ENCODE measurements at places on chromosomes 1 and 21. TPM values are rescaled to one million over a fixed set of nuclear protein-coding genes. Genes with fewer than 3 reads are reported as not detected.

DNA sequence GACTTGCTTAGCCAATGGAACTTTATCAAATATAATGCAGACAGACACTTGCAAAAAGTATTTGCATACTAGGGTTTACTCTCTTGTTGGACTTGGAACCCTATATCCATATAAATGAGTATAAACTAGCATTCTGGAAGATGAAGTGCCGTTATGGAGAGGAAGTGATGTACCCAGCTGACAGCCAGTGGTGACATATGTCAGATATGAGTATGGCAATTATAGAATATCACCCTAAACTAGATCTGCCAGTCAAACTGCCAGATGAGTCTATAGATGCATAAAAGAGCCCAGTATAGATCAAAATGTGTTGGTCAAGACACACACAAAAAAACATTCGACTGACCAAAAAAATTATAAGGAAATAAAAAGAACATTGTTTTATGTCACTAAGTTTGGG lies 739.3 kb downstream of the PLA2G4A start:
- DNase-seq = no peak

DNA sequence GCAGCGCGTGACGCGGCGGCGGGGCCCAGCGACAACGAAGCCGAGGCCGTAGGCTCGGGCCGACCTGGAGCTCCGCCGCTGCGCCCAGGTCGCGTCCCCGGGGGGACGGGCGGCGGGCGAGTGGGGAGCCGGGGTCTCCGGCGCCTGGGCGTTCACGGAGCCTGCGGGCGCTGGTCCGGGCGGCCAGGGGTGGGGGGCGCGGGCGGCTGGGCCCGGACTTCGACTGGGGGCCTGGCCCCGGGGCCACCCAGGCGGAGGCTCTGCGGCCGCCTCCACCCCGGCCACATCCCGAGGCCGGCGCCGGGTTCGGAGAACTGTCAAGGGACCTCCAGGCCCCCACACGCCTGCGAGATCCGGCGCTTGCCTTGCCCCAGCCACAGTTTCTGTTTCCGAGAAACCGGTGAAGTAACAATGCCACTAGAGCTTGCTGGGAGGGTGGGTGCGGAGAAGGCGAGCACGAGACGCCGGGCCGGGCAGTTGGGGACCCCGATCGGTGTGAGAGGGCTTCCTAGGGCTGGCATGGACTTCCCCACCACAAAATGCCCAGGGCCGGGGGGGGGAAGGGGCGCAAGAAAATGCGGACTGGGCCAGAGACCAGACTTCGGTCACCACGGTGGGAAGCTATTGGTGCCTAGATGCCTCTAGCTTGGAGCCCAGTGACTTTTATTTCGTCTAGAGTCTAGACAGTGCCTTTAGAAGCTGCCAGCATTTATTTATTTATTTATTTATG lies 501 bp downstream of the FBXO6 start:
- DNase-seq = peak; percentile 63

- DNase-seq = no peak
Observed at GRCh38 chr21:26969971-26970725, 3.3 kb upstream of the ADAMTS5 start.

DNA sequence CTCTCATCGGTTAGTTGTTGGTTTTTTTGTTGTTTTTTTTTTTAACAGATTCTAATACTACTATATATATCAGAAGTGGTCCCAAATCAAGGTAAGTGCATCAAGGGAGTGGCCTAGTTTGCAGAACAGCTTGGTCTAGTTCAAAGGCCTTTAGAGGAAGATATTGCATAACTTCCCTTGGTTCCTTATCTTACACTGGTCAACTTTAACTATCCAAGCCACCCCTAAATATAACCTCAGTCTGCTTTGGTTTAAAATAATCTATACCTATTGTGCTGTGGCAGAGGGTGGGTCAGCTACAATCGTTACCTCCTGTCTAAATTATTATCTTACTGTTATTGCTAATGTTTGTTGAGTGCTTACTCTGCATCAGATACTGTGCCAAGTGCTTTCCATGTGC lies 6.9 kb downstream of the S100A12 start:
- no peak for DNase-seq

CLEC20A gene
- not detected for total RNA-seq

CFHR2 gene
- total RNA-seq = 0.28 TPM
